IMR-90 (cell line): ENCODE measurements at places on chromosomes 11 and 22.

- peak; percentile 50 for DNase-seq
Measured at GRCh38 chr22:22030493-22031182, 48.1 kb upstream of the TOP3B start.

DNA sequence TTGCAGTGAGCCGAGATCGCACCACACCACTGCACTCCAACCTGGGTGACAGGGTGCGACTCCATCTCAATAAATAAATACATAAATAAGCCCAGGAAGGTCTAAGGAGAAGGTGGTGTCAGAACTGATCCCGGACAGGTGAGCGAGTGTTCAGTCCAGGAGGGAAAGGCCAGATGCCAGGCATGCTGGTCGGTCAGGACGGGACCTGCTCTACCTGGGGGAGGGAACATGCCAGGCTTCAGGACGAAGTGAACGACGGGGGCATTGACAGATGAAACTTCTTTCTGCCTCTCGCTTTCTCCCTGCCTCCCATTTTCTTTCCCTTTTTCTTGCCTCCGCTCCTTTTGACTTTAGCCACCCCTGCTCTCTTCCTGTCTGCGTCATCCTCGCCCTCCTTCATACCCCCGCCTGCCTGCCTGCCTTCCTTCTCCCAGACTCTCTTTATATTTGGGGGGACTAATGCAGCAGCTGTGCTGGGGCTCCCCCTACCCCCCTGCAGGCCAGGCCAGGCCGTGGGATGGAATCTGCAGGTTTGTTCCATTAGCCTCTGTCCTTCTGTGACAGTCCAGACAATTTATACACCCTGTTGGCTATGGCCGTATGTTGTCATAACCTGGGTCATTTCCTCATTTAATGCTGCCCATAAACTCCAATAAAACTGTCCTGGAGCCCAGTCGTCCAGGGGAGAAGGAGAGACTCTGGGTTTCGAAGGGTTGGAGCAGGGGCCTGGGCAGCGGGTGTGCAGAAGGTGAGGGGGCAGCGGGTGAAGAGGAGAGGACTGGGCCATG is 209.2 kb upstream of the TBCEL start:
- DNase-seq = no peak

DNA sequence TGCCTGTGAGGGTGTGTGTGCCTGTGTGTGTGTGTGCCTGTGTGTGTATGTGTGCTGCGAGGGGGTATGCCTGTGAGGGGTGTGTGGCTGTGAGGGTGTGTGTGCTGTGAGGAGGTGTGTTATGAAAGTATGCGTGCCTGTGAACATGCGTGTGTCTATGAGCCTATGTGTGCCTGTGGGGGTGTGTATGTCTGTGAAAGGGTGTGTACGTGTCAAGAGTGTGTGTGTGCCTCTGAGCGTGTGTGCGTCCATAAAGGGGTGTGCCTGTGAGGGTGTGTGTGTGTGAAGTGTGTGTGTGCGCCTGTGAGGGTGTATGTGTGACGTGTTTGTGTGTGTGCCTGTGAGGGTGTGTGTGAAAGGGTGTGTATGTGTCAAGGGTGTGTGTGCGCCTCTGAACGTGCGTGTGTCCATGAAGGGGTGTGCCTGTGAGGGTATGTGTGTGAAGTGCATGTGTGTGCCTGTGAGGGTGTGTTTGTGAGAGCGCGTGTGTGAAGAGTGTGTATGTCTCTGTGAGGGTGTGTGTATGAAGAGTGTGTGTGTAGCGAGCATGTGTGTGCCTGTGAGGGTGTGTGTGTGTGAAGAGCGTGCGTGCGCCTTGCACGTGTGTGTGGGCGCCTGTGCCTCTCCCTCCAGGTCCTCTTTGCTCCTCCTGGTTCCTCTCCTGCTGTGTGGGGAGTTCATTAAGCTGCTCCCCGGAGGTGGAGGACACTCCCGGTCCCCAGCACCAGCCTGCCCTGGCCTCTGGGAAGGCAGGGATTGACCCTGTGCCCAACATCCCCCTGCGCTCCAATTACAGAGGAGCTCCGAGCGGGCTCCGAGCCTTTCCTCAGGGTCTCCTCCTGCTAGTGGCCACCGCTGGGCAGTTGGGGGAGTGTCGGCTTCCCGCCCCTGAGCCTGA is 53.3 kb downstream of the CACNA1I start:
- DNase-seq = no peak

DNA sequence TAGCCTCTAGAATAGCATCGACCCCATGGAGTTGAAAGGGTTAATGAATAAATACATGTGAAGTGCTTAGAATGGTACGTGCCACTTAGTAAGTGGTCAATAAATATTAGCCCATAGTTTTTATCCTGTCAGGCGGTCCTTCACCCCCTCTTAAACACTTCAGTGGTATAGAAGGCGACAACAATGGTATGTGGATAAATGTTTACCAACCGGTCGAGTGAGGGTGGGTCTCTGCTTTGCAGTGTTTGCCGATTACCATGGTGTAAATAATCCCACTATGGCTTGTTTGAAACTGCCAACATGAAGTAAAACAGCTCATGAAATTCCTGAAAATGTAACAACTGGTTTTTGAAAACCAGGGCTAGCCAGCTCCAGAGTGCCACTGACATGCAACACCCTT is 541.2 kb downstream of the BUD13 start:
- no peak for DNase-seq

DNA sequence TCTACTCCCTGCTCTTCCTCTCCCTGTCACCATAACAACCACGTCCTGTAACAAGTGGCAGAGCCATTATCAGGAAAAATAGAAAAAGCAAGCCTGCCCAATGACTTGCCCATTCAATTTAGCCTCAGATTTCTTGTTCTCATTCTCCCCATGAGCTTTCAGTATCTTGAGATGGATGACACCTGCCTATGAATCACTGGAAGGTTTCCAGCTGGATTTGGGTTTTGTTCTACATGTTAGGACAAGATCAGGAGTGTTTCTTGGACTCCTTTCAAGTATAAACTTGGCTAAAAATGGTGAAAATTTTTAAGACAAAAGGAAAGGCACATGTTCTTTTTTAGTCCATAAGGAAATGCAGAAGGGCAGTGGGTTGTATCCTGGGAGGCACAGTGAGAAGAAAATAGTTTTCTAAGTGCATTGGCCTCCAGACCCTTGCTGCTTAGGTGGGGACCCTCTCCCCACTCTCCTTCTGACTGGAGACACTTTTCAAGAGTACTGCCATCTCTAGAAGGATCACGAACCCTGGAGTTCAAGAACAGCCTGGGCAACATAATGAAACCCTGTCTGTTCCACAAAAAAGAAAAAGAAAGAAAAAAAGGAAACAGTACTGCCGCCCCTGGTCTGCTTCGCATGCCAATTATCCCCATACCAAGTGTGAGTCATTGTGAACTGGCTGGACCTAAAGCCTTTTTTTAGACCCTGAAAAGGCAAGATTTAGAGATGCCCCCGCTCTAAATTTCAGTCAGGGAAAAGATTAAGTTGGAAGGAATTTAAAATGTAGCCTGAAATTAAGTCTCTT is 51.0 kb downstream of the MTNR1B start:
- DNase-seq = peak; percentile 92

DNA sequence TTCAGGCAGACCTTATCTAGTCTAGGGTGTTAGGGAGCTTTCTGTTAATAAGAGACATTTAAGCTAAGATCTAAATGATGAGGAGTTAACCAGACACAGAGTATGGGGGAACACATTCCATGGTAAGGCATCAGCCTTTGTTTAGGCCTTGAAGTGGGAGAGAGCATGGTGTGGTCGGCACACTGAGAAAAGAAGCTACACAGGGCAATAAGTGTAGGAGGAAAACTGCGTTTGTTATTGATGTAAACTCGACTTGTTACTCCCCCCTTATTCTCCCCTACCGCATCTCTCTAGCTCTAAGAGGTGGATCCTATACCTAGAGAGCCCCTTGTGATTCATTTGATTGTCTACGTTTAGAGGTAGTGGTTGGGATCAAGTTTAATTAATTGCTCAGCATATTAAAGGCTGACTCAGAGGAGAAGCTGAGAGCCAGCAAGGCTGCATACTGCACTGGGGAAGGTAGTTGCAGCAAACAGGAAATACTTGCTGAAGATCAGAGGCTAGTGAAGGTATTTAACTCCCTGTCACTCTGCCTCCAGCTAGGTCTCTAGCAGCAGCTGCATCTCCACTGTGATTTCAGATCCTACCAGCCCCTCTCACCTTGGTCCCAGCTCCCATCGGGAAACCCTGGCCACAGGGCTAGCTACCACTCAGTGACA is 86.8 kb upstream of the TEAD1 start:
- peak; percentile 71 for DNase-seq

GRCh38 chr22:41524809-41525449 is 19.3 kb downstream of the POLR3H start:
- no peak for DNase-seq

DNA sequence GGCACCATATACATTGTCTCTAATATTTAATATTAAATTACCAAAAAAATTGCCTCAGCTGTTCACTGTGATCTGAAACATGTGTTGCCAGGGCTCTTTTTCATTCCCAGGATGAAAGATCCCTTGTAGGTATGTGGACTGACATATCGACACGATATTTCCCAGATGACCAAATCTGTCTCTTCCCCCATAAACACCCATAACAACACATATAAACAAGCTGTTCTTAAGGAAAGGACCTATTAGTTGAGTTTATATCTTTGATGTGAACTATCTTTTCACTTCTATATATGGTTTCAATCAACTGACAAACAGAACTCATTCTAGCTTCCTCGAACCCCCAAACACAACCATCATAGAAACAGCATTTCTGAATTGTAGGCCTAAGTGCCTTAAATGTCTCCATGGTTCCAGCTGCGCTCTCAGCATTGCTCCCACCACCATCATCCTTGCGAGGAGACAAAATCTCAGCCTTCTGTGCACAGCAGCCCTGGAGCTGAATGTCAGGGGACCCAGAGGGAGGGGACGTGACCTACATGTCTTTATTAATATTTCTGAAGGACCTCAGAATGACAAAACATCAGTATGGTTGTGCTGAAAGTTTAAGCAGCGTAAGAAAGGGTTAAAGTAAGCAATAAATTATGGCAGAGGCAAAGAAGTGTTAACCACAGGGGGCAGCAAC is 67.0 kb downstream of the ETS1 start:
- no peak for DNase-seq

DNA sequence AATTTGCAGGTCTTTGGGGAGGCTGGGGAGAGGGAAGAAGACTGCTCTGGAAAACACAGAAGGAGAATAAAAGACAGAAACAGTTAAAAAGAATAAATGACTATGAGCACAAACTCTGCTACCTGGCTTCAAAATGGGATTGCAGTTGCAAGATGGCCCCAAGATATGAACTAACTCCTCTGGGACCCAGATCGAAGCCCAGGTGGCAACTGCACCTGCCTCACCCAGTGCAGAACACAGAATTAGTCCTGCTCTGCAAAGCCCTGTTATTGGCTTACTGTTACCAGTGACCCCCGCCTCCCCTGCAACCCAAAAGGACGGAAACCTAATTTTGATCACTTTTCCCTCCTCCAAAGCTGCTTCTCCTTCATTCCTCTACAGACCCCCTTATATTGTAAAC is 35.9 kb upstream of the POU2AF1 start:
- no peak for DNase-seq

- DNase-seq = peak; percentile 61
Measured at GRCh38 chr22:40628354-40629042, 8.0 kb downstream of the MRTFA start.

DNA sequence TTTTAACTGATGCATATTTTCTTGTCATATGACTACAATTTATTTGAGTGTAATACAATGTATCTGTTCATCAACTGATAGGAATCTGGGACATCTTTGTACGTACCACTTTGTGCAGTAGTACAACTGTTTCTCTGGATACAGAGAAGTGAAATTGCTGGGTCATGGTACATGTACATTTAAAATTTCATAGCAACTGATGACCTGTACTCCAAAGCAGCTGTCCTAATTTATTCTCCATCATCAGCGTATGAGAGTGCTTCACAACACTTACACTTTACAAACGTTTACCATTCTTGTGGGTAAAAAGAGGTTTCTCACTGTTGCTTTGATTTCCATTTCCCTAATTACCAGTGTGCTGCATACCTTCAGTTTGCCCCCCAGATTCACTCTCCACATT is 552.8 kb upstream of the CADM1 start:
- DNase-seq = no peak

- peak; percentile 87 for DNase-seq
Measured at GRCh38 chr11:85772695-85773094, 38.2 kb downstream of the SYTL2 start.

DNA sequence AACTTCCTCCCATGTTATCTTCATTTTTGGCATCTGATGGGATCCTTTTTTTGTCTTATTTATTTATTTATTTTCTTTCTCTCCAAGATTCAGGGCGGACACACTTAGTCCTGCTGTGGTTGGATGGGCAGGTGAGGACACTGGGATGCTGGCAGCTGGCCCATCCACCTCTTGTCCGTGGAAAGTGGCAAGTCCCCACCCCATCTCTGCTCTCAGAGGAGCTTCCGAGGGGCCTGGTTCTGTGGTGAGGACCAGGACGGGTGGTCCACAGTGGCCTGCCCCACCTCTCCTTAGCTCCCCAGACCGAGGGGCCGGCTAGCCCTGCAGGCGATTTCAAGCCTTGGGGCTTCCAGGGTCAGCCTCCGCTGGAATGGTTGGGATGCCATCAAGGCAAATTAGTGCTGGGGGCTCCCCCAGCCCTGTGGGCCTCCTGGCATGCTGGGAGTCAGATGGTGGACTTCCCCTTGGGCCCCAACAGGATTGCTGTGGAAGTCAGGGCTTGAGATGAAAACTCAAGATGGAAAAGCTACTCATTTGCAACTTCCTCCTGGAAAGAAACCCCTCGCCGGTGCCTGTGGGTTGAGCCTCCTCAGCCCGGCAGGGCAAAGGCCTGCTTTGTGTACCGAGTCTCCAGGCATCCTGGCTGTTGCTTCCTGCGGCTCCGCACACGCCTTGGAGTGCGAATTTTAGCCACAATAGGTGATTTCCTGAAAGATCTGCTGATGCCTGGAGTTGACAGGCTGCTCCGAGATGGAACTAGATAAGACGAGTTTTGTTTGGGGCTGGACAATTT is 31.2 kb upstream of the LINC01488 start:
- DNase-seq = no peak

DNA sequence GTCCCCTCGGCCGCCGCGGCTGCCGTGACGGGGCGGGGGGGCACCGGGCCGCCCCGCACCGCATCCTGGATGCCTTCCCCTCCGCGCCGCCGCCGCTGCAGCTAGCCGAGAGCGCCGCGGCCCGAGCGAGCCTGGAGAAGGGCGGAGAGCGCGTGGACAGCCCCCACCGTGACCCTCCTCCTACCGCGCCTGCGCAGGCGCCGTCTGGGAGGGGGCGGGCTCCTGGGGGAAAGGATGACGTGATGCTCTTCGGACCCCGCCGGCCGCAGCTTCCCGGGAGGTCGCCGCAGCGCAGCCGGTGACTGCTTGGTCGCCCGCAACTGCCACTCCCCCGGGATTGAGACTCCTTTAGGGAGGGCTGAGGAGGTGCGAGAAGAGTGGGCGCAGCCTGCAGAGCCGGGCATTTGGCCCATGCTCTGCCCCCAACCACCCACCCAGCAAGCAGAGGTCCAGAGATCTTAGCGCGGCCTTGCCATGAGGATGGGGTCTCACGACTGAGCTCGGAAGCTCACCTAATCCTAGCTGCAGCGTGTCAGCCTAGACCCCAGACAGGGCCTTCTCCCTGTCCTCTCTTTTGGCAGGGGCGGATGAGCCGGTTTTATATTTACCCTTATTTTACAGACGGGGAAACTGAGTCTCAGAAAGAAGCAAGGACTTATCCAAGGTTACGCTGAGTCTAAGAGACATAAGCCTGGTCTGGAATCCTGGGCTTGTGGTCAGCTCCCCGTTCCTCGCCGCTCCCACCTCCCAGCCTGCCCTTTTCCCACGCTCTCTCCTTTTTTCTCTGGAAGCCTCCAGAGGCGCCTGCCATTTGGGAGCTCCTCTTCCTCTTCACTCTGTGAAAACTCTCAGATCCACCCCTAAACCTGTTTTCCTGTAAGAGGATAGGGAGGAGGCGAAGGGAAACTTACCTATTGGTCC is at the start of gene DENND5A:
Gene DENND5A, minus strand, starts transcription at position 140 of the 921 bp plus-strand sequence. CDS start 281 bp downstream, outside the sequence.
- DNase-seq = peak; percentile 83
